ENCODE measurements at places on chromosomes 2 and 18.
A peak's percentile ranks its signal among the peaks of the same experiment; 100 is the strongest.

DNA sequence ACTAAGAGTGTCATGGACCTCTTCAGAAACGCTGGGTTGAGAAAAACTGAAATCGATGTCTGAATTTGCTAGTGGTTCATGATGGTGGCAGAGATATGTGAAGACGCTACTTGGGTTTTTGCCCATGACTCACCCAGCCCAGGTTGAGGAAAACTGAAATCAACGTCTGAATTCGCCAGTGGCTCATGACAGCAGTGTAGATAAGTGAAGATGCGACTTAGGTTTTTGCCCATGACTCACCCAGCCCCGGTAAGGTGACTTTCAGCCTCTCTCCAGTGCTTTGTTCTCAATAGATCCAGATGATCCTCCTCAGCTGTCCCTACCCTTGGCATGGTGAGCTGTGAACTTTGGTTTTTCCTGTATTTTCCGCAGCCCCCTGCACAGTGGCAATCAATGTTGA lies 105.3 kb upstream of the SIX3 start:
- no peak for DNase-seq

- DNase-seq = no peak
Measured at GRCh38 chr18:49558356-49558755, 3.5 kb upstream of the LIPG start.

DNA sequence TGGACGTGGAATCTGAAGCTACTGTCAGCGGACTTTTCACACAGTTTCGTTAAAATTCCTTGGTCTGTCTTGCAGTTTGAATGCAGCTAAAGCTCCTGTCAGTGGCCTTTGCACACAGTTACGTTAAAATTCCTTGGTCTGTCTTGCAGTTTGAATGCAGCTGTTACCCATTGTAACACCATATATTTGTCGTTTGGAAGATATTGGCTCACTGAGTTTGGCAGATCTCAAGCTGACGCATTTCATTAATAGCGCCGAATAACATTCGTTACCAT lies 1.0 kb downstream of the LIMS1 start:
- no peak for DNase-seq

GRCh38 chr2:163888591-163888990 lies 152.8 kb upstream of the FIGN start:
- DNase-seq = no peak

GRCh38 chr2:195659982-195660890 lies 3.2 kb downstream of the SLC39A10 start:
- peak; percentile 67 for DNase-seq
